Cerebellum (tissue), 4 donors: ENCODE measurements at places on chromosomes 12 and 14.

GRCh38 chr12:68976395-68976841 is 43.4 kb upstream of the CPM start:
- DNase-seq = no peak

- no peak for DNase-seq
Observed at GRCh38 chr12:91538418-91538817, 355.8 kb upstream of the DCN start.

DNA sequence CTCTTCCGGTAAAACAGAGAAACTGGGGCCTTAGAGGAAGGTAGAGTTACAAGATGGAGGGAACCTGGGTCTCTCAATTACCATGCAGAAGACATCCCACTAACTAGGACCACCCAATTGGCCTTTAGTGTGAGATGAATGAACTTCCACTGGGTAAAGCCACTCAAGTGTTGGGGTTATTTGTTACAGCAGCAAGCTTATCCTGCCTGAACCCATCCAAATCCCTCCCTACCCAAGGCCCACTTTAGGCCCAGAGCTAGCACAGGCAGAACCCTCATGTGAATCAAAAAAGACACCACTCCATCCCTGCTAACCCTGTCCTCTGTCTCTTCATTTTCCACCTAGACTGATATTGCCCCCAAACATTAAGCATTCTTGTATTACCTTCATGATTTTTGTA is 746.7 kb upstream of the TBX3 start:
- no peak for DNase-seq

GRCh38 chr12:47868041-47868440 is 36.8 kb downstream of the VDR start:
- no peak for DNase-seq

GRCh38 chr12:88893801-88894200 is 313.5 kb upstream of the KITLG start:
- DNase-seq = no peak

- DNase-seq = peak; percentile 67
Observed at GRCh38 chr12:112792301-112792700, 753 bp downstream of the RPH3A start.

GRCh38 chr14:59356767-59357166 is 108.4 kb downstream of the GPR135 start:
- DNase-seq = no peak

DNA sequence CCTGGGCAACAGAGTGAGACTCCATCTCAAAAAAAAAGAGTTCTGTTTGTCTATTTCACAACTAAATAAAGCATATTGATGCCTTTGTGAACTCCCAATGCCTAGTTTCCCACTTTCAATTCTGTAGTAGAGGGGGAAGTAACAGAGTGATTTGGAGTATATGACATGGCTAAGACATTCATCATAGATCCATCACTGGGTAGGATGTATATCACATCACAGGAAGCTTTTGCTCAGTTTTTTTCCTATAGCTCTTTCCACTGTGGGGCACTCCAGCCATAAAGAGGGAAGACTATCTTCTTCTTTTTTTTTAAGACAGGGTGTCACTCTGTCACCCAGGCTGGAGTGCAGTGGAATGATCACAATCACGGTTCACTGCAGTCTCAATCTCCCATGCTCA is 154.0 kb upstream of the BCL2L14 start:
- DNase-seq = no peak

DNA sequence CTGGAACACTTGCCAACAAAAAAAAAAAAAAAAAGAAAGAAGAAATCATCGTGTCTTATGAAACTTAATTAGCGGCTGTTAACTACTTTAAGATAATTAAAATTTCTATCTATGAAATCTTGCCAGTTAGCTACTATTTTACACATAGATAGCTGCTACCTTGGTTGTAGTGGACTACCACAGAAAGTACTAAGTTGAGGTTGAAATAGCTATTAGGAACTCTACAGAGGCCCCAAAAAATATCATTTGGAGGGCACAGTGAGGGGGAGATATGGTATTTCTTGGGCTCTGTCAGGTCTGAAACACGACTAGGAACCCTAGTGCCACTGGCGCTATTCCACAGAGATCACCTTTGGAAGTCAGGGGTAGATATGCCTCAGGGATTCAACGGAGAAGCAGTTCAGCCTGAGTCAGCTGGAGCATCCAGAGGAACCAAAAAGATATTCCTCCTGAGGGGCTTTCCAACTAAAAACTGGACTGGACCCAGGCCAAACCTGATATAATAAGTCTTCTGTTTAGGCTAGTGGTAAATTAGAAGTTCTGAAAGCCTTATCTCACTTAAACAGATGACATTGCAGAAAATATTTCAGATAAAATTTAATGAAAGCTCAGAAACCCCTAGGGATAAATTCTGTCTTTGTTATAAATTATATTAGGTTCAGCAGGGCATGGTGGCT is 126.1 kb downstream of the EPS8 start:
- DNase-seq = no peak

DNA sequence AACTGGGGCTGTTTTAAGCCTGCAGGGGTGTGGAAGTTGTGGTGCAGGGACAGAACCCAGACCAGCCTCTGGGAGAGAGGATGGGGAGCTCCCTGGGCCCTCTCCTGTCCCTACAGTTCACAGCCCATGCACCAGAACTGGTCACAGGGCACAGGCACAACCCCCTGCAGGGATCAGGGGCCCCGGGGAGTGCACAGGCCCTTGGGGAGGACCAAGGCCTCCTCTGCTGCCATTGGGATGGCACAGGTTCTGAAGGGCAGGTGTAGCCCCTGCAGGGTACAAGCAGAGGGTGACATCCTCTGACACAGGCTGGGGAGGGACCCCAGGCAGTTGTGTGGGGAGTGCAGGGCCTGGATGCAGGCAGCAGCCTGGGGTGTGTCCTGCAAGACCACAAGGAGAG is 66.4 kb upstream of the SFSWAP start:
- no peak for DNase-seq

DNA sequence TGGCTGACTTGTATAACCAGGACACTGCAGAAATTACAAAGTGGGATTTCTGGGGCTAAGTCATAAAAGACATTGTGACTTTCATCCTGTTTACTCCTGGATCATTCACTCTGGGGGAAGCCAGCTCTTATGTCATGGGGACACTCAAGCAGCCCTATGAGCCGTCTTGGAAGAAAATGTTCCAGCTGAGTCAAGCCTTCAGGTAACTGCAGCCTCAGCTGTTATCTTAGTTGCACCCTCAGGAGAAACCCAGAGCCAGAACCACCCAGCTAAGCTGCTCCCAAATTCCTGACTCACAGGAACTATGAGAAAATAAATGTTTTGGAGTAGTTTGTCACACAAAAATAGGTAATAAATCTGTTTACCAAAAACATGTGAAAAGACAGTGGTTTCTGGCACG is 43.1 kb upstream of the GXYLT1 start:
- no peak for DNase-seq

GRCh38 chr12:110282300-110282860 is 1.3 kb downstream of the ATP2A2 start:
- DNase-seq = no peak

DNA sequence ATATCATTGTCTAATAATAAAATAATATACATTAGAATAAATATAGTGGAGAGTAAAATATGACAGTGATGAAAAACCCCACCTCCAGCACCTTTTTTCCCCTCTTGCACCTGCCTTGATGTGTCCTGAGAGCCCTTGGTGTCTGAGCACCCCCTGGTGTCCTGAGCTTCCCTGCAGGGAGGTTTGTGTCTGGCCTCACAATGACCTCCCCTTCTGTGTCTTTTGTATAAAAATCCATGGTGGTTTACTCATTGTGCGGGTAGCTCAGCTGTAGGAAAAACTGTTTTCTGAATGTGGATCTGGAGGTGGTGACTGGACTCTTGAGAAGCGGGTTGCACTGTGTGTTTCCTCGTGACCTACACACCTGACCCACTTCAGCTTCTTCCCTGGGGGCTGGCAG is 636.9 kb downstream of the TMEM121 start:
- no peak for DNase-seq

DNA sequence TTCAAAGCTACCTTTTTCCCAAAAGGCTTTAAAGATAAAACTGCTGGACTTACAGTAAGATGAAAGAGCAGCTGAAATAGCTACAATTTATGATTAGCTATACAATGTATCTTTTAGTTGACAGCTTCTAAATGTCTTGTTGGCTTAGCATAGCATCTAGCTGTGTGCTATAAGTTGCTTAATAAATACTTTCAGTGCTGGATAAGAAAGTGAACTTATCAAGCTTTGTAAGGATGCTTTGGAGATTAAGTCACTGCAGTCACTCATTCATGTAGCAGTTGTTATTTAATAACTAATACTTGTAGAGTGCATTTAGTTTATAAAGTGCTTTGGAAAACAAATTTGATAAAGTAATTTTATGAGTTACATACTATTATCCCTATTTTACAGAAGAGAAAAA is 14.6 kb downstream of the CFAP54 start:
- DNase-seq = no peak

DNA sequence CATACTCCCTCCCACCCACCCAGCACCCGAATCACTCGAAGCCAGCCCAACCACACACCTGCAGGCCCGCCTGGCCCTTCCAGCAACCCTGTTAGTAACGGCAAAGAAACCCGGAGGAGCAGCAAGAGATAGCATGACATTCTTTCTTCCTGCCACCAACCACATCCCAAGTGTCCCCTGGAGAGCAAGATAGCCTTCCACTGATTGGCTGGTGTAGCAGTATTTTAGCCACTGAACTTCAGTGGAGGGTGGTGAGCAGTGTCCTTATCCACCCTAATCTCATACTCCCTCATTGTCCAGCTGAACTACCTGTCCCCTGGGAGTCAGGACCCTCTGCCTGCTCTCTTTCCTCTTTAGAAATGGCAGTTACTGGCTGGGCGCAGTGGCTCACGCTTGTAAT is 769 bp upstream of the SLC39A5 start:
- no peak for DNase-seq

DNA sequence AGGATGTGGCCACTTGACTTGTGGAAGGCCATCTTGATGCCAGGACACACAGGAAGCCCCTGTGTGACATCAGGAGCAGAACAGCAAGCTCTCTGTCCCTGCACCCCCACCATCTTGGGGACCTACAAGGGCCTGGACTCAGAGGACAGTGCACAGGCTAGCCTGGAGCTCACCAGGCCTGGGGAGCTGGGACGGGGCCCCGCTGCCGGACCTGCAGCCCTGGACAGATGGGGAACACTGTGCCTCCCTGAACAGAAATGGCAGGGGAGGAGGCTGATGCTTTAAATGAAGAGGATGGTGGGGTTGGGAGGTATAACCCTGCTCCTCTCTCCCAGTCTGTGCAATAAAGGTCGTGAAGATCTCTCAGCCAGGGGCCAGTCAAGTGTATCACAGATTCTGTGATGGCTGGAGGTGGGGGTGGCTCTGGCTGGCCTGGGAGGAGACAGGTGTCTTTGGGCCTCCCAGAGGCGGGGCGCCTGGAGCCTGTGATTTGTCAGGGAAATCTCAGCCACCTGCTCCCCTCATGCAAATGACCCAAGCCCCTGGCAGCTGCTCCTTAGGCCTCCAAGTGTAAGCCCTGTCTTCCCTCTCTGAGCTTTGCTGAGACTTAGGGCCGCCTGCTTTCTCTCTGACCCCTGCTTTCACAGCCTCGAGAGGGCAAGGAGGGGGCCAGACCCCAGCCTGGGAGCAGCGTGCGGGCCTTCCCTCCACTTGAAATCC is 1.1 kb upstream of the GNB3 start:
- DNase-seq = peak; percentile 79

- DNase-seq = no peak
Observed at GRCh38 chr14:79724934-79725717, 486.2 kb downstream of the DIO2 start.
